ENCODE measurements at places on chromosomes 5 and 9.

DNA sequence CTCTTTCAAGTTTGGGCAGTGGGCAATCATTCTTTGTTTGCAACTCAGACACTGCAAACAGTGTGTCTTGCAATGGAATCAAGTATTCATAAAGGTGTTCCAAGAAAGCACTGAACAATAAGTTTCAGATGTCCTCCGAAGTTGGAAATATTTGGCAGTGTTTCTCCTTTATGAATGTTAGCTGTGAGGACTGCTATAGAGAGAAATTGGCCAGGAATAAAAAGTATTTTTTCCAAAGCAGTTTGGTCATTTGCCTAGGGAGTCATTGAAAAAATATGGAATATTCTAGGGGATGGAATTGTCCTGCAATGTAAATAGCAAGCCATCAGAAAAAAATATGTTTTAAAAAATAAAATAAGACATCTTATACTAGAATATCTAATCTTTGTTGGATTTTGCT lies 688.6 kb upstream of the SEMA6A start:
- DNase-seq = no peak

- no peak for DNase-seq
These were observed 87.3 kb downstream of the SYK start for GRCh38 chr9:90888941-90889340.

GRCh38 chr5:44532981-44533380 lies 143.8 kb upstream of the FGF10 start:
- no peak for DNase-seq

DNA sequence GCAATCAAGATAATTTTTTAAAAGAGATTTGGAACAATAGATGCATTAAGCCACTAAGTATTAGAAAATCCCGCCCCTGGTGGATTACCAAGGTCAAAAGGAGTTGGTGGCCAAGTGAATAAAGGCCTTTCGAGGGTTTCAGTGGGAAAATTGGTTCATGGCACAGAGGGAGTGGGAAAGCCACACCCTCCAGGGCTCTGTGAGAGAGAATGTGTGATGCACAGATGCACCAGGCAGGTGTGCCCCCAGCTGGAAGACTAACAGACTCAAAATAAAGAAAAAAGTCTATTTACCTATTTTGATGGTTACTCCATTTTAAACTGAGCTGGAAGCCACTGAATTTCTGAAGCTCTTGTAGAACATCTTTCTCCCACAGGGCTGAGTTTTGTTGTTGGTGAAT lies 278.0 kb downstream of the DRD1 start:
- no peak for DNase-seq

DNA sequence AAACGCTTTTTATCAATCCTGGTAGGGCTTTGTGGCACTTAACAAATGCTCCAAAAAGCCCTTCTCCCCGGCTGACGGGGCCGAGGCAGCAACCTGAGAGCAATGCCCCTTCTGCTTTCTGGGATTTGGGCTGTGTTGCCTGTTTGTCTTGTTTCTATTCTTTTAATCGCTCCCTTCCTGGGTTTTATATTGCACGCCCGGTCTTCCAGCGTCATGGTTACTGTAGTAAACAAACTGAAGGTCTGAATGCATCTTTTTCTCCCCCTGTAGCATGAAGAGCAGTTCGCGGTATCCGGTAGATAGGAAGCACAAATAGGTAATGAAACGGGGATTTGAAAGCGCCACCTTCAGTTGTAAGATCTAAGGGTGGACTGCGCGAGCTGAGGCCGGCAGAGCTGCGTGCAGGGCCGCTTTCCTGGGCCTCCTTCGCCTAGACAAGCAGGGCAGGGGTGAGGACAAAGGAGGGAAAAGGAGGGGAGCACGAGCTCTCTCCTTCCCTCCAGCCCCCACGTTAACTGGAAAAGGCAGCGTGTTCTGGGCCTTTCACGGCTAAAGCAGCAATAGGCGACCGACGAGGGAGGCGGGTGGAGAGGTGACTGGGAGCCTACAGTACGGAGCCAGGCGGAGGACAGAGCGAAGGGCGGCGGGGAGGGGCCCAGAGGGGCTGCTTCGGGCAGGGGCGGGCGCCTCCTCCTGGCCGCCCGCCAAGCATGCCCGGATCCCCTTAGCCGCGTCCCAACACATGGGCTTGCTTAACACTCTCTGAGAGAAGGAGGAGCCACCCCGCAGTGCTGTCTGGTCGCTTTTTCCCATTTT lies 49.3 kb upstream of the ZNF366 start:
- DNase-seq = no peak

GRCh38 chr5:139446956-139447779 lies 7.8 kb upstream of the DNAJC18 start:
- no peak for DNase-seq

- DNase-seq = no peak
These were observed 1.2 kb downstream of the UHRF2 start for GRCh38 chr9:6414247-6414641.

DNA sequence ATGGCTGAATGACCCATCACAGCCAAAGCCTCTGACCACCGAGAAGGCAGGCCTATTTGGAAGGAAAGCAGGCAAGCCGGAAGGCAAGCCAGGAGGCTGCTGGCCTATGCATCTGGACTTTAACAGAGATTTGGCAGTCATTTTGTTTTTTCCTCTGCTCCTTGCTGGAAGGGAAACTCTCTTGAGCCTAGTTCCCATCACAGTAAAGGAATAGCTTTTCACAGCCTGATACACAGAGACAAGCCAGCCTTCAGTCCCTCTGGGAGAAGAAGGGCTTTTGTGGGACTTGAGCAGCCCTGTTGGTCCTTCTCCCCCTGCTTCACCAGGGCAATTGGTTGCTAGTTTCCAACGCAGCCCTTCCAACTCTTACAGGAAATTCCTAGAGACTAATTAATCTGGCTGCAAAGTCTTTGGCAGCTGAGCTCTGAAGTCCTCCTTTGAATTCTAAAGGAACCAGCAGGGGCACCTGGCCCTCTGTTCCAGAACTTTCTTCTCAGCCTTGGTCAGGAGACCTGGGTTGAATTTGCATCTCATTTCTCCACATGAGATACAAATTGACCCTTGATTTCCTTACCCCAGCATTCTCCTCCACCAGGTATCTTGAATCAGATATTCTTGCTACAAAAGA lies 157.3 kb upstream of the EPB41L4A start:
- no peak for DNase-seq

DNA sequence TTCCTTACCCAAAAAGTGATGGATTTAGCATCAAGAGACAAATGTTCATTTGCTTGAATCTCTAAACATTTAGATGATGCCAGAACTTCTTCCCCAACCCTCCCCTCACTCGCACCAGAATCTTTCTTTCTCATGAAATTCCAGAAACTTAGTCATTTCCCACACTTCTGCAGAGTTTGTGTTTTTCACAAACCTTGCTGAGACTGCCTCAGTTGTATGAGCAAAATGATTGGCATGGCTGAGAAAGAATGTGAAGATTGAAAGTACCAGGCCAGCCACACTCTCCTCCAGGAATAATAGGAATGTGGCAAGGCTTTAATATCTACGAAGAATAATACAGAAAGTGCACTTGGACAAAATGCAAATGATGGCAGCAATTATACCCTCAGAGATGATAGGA lies 428.3 kb upstream of the CDH6 start:
- DNase-seq = no peak

- no peak for DNase-seq
These were observed 733.4 kb downstream of the TLE4 start for GRCh38 chr9:80305136-80305535.

DNA sequence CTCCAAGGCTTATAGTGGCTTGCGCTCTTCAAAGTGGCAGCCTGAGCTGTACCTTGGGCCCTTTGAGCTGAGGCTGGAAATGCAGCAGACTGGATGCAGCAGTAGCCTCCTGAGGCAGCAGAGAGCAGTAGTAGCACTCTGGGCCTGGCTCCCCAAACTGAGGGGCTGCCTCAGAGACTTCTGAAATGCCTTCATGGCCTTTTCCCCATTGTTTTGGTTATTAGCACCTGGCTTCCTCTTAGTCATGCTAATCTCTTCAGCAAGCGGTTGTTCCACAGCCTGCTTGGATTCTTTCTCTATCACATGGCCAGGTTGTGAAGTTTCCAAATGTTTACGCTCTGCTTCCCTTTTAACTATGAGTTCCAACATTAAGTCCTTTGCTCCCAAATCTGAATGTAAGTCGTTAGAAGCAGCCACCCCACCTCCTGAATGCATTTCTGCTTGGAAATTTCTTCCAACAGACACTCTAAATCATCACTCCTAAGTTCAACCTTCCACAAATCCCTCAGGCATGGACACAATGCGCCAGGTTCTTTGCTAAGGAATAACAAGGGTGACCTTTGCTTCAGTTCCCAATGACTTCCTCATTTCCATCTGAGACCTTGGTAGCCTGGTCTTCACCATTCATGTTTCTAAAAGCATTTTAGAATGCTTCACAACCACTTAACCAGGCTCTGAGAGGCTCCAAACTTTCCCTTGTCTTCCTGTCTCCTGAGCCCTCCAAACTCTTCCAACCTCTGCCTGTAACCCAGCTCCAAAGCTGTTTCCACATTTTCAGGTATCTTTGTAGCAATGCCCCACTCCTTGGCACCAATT lies 145.8 kb downstream of the ZDHHC21 start:
- no peak for DNase-seq

DNA sequence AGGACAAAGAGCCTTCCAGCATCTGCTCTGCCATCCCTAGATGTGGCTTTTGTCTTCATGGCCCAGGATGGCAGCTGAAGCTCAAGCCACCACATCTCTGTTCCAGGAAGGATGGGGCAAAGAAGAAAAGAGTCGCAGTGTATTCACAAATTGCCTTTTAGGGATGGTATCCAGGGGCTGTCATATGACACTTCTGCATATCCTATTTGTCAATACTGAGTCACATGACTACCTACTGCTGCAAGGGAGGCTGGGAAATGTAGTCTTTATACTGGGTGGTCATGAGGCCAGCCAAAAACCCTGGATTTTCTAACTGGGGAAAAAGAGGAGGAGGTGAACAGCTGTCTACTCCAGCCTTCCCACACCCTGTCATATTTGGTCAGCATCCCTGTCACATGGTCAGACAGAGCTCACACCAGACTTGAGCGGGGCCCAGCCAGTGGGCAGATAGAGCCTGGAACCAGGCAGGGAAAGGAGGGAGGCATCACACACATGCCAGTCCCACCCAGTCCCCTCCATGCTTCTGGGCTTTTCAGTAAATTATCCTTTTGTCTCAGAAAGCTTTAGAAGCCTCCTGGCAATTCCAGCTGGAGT lies 52.0 kb downstream of the OLFM1 start:
- DNase-seq = no peak

DNA sequence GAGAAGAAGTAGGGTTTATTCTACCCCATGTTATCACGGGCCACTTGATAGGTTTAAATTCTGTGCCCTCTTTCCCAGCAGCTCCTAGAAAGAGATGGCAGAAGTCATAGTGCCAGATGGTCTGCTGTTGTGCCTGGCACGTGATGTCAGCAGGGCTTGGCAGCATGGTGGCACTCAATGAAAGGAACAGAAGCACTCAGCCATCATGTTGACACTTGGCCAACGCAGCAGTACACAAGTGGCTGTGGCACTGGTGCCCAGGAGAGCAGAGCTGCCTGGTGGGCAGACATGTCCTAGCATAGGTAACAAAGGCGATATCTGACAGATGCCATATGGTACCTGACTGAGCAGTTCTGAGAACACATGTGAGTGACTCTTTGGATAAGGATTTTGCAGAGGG lies 796.4 kb upstream of the ACO1 start:
- DNase-seq = no peak

DNA sequence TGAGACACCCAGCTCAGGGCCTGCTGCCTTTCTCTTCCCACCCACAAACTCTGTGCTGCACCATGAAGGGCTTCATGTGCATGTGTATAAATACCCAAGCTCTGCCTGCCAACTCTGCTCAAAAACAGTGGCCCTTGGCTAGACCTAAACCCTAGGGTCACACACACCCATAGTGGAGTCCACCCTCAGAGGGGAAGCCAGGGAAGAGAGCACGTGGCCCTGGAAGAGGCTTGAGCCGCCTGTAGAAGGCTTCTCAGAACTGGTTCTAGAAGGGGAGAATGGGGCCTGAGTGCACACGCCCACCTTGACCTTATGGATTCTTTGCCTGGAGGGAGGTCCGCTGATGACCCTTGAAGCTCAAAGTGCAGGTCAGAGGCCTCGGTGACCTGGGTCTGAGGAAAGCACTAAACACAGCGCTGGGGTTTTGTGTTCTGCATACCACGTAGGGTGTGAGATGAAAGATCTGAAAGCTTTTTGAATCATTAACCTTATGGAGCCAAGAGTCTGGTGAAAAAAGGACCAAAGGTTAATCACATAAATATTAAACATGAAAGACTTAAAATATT lies 60.6 kb downstream of the CYFIP2 start:
- no peak for DNase-seq

GRCh38 chr9:69554945-69555344 lies 117.2 kb downstream of the APBA1 start:
- no peak for DNase-seq

DNA sequence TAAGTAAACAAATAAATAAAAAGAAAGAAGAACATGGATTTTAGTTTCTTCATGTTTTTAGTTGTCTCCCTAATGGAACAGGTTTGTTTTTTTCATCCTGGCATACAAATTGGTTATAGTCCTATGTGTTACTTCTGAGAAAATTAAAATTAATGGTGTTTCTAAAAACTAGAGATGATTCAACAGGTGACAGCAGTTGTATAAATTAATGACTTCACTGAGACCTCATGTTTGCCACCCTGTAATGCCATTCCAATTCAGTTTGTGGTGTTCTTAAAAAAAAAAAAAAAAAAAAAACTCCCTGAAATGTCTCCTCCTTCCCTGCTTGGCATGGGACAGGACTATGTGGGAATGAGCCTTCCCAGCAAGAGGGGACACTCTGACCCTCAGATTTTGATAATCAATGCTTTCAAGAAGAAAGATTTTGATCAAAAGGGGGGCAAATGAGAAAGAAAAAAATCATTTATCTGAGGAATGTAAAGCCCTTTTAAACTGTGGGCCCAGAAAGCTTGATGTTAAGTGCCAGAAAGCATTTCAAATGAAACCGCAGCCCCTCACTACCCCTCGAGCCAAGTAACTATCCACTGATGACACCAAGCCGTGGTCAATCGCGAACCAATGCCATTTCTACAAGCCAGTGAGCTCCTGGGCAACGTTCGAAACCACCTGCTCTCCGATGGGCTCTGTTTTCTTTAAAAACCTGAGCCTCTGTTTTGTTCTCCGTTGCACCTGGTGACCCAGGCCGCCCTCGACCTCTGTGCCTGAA lies 941 bp downstream of the EXD3 start:
- no peak for DNase-seq

- no peak for DNase-seq
These were observed 9.4 kb downstream of the TSC1 start for GRCh38 chr9:132935026-132935425.

DNA sequence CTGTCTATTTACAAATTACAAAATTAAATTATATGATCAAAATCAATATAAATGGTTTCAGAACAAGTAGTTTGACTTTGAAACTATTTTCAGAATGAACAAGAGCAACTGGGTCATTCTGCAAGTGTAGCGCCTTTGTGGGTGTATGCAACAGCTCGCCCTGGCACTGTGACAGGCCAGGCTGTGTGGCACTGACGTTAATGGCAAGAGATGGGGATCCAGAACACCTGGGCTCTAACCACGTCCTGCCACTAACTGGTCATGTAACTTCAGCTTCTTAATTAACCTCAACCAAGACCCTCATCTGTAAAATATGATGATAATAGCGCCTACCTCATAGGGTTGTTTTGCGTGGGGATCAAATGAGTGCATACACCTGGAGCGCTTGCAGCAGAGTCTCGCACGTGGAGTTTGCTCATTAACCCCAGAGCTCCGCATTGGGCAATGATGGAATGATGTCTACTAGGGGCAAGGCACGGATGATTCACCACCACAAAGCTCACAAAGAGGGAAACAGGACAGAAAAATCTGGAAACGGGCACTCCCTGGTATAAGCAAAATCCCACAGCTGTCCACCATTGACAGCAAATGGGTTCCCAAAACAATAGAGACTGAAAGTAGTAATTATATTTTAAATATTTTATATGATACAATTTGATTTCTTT lies 639.4 kb downstream of the SEMA5A start:
- no peak for DNase-seq

Data from activated gamma-delta T cell treated with anti-CD3 and anti-CD28 coated beads, Interleukin-2, amount 50 U/mL, for 16 hours (primary cell).